HFFc6 (cell line): ENCODE measurements at places on chromosomes 12 and 14.

DNA sequence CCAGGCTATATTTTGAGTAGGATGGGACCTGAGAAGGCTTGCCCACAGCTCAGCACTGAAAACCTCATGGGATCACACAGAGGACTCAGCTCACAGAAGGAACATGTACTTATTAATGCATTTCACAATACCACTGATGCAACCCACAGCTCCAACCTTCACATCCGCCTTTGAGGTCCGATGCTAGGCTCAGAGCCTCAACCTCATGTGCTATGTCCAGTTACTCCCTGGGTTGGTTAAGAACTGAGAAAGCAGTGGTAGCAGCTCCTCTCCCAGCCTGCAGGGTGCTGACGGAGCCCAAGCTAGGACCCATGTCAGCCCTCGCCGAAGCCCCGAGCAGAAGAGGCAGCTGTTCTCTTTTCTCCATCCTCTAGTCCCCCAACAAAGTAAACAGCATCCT lies 52.9 kb downstream of the SPTB start:
- no peak for DNase-seq

DNA sequence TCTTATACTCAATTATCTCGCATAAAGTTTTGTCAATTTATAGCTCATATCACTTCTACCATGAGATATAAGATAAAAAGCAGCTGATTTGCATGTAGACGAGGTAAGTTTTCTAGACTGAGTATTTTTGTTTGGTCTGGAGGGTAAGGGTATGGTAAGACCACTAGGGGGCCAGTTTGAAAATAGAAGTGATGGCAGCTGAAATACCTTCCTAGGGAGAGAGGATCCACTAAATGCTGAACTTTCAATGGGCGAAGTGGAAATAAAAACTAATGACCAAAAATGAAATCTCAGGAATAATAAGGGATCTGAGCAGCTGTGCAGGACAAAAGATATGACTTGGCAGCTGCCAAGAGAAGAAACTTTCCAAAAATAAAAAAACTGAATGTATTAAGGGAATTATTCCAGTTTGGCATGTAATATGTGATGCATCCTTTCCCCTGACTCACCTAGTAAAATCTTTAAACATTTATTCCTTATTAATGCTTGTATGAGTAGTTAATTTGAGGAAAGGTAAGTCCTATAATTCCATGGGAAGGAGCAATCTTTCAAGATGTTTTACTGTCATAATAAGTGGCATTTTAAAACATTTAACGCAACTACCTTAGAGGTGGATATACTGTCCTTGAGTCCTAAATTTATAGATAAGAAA lies 754.5 kb downstream of the C12orf50 start:
- no peak for DNase-seq

DNA sequence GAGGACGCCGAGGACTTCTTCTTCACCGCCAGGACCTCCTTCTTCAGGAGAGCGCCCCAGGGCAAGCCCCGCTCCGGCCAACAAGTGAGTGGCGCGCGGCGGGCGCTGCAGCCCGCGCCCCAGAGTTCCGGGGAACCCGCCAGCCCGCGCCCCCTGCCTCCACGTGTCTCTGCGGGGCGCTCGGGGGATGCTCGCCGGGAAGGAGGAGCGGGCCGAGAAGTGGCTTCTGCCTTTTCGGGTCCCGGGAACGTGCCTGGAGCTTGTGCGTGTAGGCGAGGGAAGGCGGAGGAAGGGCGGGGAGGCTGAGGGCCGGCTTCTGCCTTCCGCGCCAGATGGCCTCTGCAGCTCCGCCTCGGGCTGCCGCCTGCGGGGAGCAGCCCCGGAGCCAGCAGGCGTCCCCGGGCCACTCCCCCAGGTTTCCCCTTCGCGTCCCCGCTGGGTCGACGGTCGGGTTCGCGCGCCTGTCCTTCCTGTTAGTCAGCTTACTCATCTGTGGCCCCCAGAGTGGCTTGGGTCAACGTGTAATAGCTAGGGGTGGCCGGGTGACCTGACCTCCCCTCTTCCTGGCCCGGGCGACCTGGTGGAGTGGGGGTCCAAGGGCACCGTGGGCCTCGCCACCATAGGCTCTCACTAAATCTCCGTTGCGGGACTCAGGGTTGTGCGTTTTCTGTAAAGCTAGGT lies 505 bp downstream of the RASSF3 start:
- peak; percentile 39 for DNase-seq

GRCh38 chr14:68384335-68384734 lies 408.5 kb downstream of the ZFP36L1 start:
- no peak for DNase-seq

DNA sequence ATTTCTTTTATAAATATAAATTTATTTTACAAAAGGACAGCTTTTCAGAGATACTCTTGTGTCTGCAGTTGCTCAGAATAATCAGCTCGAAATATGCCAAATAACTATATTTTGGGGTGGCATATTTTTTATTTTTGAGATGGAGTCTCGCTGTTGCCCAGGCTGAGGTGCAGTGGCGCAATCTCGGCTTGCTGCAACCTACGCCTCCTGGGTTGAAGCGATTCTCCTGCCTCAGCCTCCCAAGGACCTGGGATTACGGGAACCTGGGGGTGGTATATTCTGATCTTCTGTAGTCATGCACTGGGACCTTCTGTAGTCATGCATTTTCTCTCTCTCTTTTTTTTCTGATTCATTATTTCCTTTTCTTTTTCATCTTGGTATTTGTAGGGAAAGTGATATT lies 135.0 kb upstream of the AMIGO2 start:
- DNase-seq = no peak
